Naive thymus-derived CD8-positive, alpha-beta T cell (primary cell): ENCODE measurements at places on chromosomes 5 and 9. TPM values are rescaled to one million over a fixed set of nuclear protein-coding genes. Genes with fewer than 3 reads are reported as not detected.

Gene TMEM252
- polyA plus RNA-seq: not detected

Gene FOXD4L5
- polyA plus RNA-seq: not detected

Gene QSOX2
- polyA plus RNA-seq: 0.55 TPM

Gene ENTREP1
- not detected for polyA plus RNA-seq

Gene SOX30
- 0.12 TPM for polyA plus RNA-seq
